ENCODE measurements at places on chromosomes 6 and 20.

DNA sequence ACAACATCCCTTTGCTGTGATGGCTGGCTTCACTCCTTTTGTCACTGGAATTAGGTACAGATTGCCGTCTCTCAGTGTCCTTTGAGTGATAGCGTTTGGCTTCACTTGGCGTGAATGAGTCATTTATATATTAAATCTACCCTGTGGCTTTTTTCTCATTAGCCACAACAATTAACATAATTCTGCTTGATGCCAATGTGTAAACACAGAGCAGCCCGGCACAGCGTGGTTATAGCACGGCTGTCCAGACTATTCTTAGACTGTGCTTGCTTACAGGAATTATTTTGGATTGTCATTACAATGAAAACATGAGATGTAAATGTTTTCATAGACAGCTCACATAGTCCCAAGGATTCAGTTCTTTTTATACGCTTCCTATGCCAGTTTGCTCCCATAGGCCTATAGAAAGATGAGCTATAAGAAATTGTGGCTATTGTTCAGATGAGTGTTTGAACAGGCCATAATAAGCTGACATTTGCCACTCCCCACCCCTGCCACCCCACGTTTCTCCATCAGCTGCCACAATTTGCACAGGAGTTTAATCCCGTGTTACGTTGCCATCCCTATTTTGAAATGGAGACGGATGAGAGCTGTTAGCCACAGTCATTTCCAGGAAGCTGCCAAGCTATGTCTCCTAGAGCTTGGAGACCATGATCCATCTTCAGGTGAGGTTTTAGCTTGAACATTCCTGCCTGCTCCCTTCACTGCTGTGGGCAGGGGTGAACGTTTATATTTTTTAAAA, 65.9 kb downstream of the PPP1R14C start:
- DNase-seq = no peak

- no peak for DNase-seq
Measured at GRCh38 chr6:57123111-57123510, 33.1 kb downstream of the ZNF451 start.

DNA sequence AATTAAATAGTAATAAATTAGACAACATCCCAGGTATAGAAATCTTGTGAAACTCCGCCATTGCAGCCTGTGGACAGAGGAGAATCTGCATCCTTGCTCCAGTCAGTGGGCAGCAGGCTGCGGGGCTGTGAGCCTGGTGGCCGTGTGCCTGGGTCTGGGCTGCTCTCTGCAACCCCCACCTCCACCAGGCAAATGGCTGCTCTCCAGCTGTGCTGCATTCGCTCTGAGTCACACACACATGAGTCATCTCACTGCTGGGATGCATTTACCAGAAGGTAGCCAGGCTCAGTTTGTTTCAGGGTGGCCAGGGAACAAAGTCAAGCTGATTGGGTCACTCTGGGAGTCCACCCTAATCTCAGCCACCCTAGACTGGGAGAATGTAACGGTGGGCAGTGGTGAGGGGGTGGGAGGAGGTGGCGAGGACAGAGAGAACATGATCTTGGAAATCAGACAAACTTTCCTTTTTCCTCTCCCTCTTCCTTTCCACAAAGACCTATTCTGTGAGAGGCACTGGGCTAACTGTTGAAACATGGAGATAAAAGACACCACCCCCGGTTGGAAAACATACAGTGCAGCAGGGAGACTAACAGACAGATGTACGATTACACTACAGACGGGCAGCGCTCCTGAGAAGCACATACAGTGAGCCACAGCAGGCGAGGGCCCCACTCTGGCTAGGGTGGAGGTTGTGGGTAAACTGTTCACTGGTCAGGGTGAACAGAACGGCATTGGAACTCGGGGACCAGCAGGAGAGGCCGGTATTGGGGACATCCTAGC, 59.2 kb downstream of the TRAM2 start:
- DNase-seq = peak; percentile 91

DNA sequence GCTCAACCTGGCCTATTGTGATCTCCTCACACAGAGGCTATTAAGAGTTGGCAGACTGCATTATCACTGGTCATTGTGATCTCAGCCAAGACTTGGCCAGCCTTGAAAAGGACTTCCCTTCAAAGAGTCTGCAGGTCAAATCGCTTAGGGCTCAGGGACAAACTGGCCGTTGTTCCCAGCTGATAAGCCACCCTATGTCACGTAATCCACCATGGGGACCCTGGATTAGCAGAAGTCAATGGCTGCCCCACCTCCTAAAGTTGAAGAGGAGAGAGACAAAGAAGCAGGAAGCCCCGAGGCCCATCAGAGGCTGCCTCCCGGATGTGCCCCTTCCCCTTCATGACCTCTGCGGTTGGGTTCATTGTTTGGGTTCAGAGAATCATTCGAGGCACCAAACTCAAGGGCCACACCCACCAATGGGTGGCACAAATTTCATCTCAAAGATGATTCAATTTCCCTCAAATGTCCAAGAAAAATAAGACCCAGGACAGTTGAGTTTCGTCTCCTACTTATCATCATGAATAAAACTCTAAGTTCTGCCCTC, 56.6 kb downstream of the BPIFB1 start:
- DNase-seq = no peak

- DNase-seq = no peak
Measured at GRCh38 chr20:38200646-38201045, 35.6 kb upstream of the TGM2 start.

DNA sequence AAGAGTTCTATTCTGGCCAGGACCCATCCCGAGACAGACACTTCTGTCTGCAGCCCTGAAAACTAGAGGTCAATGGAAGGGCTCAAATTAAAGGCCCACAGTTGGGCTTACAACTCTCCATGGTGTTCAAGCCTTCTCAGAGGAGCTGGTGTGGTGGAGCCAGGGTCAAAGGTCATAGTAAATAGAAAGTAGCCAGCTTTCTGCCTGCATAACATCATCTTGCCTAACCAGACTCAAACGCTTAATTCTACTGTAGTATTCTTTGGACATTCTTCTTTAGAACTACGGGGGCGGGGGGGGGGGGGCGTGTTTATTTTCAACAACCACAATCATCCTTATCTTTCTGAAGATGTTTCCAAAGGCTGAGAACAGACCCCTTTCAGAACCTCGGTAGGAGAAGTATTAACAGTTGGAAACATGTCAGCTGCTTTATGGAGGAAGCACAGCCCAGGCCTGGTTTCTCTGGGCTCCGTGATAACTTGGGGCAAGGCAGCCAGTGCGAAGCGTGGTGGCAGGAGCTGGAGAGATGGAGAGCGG, 1.5 kb upstream of the RREB1 start:
- DNase-seq = no peak

GRCh38 chr20:32336918-32337347, 21.2 kb upstream of the ASXL1 start:
- DNase-seq = peak; percentile 46

DNA sequence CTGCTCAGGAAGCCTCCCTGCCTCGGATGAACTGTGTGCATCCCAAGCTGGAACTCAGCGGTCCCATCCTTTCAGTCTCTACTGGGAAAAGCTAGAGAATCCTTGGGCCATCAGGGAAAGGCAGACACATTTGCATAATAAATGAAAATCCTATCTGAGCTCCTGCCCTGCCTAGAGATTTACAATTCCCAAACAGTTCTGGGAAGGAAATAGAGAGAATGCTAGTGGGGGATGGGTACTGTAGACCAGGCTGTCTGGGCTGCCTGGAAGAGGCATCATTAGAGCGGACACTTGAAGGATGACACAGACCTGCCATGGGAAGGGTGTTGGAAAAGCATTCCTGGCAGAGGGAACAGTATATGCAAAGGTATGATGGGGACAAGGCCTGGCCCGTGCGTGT, 44.3 kb downstream of the TFAP2C start:
- no peak for DNase-seq

- DNase-seq = no peak
Measured at GRCh38 chr6:77015350-77015749, 447.9 kb downstream of the HTR1B start.

DNA sequence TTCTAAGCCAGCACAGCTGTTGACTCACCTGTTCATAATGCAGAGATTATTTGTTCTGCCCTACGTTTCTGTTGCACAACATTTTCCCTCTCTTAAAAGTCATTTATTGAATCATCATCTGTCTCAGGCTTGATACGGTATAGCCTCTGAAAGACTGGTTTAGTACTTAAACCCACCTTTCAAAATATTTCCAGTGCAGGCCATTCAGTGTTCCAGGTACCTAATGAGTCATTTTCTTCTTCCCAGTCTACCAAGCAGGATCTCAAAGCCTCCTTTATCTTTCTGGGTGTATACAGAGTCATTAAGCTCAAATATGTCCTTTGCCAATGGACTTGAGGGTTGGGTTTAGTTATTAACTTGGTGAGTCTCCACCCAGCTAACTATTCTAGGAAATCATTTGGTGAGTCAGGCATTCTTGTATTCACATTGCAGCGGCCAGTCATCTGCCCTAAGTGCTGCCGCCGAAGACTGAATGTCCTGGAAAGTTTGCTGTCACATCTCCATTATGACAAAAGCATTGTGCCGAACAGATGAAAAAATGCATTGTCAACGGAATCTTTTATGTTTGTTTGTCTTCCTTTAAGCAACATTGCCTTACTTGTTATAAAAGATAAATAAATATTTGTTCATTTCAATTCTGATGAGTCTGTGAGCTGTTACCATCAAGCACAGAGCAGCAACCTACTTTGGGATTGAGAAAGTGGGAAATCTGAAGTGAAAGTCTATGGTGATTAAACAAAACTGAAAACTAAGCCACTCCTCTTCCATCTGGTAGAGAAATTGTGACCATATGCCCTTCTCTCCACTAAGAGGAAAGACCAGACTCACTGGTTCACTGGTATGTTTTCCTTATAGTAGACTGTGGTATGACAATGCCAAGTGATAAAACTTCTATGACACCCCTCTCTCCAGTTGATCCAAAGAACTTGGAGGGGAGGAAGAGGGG, 14.3 kb upstream of the FAM135A start:
- peak; percentile 90 for DNase-seq

- DNase-seq = no peak
Measured at GRCh38 chr20:42255821-42256220, 637.6 kb upstream of the CHD6 start.

DNA sequence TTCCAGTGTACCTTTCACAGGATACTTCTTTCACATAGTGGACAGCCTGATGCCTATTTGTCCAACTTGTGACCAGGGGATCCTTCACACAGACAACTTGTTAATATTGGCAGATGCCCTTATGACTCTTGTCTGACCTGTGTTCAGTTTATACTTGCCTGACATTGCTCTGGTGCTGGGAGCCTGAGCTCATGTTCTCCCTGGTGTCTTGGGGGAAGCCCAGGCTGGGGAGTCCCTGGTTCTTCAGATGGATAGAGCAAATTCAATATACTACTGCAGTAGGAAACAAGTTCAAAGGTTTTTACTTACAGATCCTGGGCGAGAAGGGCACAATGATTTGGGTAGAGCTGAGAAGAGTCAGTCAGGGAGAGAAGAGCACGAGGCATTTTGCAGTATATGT, 76.1 kb downstream of the NKAIN2 start:
- DNase-seq = no peak

DNA sequence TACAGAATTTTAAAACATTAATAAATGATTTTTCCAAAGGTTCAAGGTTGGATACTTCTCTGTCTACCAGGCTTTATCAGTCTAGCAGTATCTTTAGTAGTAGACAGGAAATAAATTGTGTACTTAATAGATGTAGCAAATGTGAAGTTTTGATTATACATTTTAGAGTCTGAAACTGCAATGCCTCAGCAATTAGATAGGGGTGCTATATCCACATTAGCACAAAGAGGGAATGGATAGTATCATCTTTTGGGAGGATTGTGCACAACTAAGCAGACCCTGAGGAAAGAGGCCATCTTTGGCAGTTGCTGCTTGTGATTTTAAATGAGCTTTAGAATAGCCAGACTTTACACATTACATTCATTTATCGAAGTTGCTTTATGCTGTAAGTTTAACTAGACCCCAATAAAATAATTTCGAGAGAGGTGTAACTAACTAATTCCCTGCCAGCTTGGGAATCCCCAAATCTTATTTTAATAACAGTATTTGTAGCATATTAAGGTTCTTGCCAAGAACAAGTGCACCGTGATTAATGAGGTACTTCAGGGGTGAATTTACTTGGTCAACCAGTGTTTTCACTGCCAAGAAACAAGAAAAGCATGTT, 2.8 kb downstream of the KCNQ5 start:
- peak; percentile 11 for DNase-seq

- DNase-seq = no peak
Measured at GRCh38 chr6:112225691-112226090, 28.7 kb downstream of the LAMA4 start.

DNA sequence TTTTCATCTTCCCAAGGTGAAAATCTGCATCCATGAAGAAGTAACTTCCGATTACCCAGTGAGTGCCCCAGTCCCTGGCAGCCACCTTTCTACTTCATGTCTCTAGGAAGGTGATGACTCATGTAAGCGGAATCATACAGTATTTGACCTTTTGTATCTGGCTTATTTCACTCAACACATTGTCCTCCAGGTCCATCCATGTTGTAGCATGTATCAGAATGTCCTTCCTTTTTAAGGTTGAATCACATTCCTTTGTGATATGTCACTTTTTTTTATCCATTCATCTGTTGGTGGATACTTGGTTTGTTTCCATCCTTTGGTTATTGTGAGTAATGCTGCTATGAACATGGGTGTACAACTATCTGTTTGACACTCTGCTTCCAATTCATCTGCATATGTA, 176.3 kb upstream of the CDYL start:
- peak; percentile 98 for DNase-seq

- DNase-seq = no peak
Measured at GRCh38 chr6:116695401-116695800, 14.4 kb downstream of the KPNA5 start.

DNA sequence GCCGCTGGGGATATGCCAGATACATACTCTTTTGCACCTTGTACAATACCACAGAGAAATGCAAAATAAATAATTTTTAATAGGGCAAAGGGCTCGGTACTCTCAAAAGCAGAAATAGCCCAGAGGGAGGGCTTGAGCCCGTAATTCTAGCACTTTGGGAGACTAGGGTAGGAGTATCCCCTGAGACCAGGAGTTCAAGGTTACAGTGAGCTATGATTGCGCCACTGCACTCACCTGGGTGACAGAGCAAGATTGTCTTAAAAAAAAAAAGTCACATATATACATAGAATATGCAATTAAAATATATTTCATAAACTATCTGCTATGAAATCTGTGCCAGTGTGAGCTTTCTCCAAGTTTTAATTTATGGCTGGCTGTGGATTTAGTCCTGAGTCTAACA, 818 bp upstream of the TRMT11 start:
- no peak for DNase-seq

- no peak for DNase-seq
Measured at GRCh38 chr6:15458021-15458459, 204.8 kb downstream of the DTNBP1 start.

- no peak for DNase-seq
Measured at GRCh38 chr6:100311707-100312251, 152.9 kb downstream of the SIM1 start.

DNA sequence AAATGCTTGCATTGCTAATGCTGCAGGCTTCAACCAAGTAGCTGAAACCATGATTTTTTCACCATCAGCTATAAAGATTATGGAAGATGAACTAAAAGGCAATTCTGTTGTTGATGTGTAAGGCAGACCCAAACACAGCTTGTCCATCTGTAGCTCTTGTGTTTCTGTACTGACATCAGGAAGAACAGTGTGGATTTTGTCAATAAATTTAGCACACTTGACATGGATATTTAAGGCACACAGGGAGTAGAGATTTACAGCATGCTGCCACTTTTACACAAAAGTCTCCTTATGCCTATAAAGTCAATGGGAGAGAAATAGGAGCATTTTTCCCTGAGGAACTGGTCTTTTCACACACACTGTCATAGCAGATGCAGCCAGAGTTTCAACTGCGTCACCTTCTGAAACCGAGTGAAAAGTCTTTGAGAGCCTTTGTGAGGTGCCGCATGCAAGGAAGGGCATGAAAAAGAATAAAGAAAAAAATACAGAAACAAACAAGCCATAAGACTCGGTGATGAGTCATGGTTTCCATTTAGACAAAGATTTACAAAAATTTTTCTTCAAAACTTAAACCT, 261.4 kb upstream of the TFAP2D start:
- DNase-seq = no peak

All from kidney capillary endothelial cell (primary cell).